ENCODE measurements at places on chromosomes 7 and 10.
A peak's percentile ranks its signal among the peaks of the same experiment; 100 is the strongest.

DNA sequence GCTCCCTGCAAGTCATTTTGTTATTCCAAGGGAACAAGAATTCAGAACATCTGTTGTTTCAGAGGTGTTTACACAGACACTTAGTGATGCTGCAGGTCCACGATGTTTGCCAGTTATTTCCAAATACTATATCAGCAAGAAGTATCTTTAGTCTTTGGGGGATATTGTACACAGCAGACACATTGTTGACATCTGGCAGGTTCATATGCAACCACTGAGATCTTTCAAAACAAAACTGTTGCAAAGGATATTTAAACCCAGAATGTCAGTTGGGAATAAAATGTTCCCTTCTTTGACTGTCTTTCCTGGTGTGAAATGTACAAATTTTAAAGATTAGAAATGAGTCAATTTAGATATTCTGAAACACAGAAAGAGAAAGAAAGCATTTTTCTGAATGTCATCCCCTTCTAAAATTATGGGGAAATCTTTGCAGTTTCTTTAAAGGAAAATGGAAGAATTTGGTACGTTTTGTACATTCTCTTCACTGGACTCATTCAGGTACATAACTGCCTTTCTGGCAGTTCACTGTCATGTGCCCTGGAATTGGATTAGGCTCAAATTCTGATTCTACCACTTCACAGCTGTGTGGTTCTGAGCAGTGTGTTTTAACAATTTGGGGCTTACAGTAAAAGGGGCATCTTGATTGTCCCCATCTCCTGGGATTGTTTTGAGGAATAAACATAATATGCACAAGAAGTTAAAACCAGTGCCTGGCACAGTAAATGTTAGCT is 40.3 kb upstream of the CELF2 start:
- DNase-seq = no peak

DNA sequence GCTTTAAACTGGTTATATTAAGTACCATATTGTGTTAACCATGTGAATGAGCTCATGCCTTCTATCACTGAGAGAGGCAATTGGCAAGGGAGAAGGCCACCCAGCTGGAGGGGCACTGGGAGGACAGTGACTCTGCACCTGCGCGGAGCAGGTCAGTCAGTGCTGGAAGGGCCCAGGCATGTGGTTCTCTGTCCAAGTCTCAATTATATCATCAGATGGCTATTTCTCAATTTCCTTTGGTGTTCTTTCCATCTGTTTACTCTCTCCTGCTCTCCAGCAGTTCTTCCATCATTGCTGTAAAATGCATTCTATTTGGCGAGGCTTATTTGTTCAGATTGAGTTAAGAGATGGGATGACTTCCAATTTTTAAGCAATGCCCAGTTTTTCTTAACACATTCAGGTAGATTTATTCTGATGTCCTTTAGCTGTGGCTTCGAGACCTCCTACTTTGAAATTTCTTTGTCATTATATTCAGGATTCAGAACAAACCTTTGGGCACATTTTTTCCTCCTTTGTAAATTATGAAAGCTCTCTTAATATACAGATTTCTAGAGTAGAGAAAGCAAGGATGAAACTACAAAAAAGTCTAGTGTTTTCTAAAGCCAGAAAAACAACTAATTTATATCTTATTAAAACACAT is 159.3 kb downstream of the BMPER start:
- DNase-seq = no peak

- DNase-seq = no peak
These were observed 214.4 kb upstream of the GPR26 start for GRCh38 chr10:123451618-123452245.

GRCh38 chr7:116497708-116498107 is 1.8 kb upstream of the CAV2 start:
- DNase-seq = no peak

- no peak for DNase-seq
These were observed 35.3 kb downstream of the SMURF1 start for GRCh38 chr7:99108613-99109012.

DNA sequence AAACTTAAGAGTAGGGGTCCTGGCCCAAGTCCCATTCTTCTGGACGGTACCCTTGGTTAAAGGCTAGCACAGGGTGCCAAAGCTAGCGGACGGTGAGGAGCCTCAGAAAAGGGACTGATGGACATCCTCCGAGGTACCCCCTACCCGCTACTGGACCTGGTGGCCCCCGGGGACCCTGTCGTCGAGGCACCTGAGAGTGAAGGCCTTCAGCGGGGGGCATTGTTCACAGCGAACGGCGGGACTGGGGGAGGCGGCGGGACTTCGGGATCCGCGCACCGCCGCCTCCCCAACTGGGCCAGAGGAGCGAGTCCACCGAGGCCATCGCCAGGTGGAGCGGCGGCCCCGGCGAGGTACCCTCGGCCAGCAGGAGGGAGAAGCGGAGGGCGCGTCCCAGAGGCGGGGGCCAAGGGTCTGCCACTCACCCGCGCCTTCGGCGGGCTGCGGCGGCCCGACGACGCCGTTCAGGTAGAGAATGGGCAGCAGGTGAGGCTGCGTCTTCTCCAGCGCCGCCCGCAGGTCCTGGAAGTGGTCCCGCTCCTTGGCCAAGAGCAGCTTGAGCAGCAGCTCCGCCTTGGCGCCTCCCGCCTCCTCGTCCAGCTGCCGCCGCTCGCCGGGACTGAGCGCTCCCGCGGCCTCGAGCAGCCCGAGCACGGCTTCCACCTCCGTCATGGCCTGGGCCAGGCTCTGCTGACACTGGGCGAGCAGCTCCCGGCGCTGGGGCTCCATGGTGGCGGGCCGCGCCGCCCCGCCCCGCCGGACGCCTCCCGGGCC is 575 bp downstream of the DLG5 start:
- no peak for DNase-seq

DNA sequence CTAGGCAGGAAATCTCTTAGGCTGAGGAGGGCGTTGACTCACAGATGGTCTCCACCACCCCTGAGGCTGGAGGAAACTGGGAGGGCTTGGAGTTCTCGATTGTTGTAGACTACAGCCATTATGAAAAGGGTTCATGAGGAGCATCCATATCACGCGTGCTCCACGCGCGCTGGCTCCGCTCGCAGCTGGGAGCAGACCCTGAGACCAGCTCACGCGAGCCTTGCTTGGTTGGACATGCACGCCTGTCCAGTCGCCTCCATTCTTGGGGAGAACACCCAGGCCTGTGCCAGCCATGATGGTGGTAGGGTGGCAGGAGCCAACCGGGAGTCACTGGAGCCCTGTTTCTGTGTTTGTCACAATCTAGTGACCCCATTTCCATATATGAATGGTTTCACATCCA is 139.1 kb downstream of the TCERG1L start:
- DNase-seq = no peak

DNA sequence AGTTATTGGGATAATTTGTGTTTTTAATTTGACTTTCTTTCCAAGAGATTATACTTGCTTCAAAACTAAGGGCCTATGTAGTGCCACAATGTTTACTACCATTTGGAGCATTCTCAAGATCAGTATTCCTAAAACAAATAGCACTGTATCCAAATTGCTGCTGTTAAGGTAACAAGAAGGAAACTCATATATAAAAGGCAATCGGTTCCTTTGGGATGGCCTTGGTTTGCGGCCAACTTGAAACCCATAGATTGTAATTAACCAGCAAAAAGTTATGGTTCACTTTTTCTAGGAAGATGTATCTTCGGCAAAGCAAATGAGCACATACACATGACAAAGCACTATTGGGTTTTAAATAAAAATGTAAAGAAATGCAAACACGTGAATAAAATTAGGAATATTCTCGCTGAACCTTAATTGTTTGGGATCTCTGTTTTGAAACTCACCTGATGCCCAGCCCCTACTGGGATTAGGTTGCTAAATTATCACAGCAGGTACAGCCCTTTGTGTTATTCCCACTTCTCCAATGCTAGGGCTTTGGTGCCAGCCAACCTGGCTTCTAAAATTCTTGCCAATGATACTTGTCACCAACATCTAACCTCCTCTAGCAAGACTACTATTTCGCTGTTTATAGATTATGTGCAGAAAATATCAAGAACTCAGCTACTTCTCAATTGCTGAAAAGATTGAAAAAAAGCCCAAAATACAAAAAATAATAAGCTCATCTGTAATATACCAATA is 16.0 kb downstream of the CDNF start:
- no peak for DNase-seq

GRCh38 chr7:90455163-90456030 is 14.0 kb upstream of the PTTG1IP2 start:
- DNase-seq = no peak

GRCh38 chr7:3588341-3588740 is 287.3 kb downstream of the SDK1 start:
- no peak for DNase-seq

- no peak for DNase-seq
These were observed 18.9 kb upstream of the SUV39H2 start for GRCh38 chr10:14859775-14860174.

- no peak for DNase-seq
These were observed 13.1 kb upstream of the SLC26A3 start for GRCh38 chr7:107816011-107816566.

GRCh38 chr7:21945454-21946221 is at the start of gene CDCA7L:
CDCA7L (minus strand) TSS chr7:21945899; CDS start chr7:21945804, 95 bp downstream.
- DNase-seq = peak; percentile 54

DNA sequence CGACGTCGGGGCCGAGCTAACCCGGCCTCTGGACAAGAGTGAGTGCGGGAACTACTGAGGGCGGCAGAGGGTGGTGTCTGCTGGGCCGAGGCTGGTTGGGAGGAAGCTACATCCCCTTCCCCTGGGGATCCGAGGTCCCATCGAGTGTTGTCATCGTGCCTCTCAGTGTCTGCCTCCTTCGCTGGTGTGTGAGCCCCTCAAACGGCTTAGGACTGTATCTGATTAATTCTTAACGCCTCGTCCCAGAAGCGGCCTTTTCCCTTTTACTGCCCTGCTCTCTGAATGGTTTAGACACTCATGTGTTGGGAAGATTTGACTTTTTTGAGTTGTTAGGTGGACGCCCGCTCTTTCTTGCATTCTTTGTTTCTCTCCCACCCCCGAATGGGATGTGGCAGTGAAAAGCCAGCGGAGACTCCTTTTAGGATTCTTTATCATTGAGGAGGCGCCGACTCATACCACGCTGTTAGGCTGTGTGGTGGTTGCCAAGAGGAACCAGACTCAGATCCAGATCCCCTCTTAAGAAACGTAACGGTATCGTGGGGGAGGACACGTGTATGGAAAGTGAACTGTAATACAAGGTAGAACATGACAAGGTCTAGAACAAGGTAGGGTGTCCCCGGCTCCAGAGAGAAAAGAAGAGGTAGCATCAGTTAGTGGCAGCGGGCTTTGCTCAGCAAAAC is 631 bp downstream of the SUPV3L1 start:
- peak; percentile 19 for DNase-seq

- DNase-seq = no peak
These were observed 186.0 kb upstream of the GDF10 start for GRCh38 chr10:47113907-47114500.

- no peak for DNase-seq
These were observed 228.0 kb downstream of the ELMO1 start for GRCh38 chr7:37220664-37221063.

DNA sequence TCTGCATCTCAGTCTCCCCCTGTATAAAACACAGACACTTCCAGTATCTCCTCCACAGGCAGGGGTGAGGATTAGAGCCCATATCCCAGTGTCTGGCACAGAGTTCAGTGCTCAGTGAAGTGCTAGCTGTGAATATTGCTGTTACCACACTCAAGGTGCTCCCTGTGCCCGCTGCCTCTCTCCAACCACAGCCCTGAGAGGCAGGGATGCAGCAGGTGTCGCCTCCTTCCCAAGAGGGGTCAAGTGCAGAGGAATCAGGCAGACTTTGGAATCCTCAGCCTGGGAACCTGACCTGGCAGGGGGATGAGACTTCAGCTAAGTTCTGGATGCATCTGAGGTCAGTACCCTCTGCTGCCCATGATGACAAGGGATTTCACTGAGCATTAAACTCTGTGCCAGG is 163.1 kb downstream of the GFRA1 start:
- DNase-seq = no peak

DNA sequence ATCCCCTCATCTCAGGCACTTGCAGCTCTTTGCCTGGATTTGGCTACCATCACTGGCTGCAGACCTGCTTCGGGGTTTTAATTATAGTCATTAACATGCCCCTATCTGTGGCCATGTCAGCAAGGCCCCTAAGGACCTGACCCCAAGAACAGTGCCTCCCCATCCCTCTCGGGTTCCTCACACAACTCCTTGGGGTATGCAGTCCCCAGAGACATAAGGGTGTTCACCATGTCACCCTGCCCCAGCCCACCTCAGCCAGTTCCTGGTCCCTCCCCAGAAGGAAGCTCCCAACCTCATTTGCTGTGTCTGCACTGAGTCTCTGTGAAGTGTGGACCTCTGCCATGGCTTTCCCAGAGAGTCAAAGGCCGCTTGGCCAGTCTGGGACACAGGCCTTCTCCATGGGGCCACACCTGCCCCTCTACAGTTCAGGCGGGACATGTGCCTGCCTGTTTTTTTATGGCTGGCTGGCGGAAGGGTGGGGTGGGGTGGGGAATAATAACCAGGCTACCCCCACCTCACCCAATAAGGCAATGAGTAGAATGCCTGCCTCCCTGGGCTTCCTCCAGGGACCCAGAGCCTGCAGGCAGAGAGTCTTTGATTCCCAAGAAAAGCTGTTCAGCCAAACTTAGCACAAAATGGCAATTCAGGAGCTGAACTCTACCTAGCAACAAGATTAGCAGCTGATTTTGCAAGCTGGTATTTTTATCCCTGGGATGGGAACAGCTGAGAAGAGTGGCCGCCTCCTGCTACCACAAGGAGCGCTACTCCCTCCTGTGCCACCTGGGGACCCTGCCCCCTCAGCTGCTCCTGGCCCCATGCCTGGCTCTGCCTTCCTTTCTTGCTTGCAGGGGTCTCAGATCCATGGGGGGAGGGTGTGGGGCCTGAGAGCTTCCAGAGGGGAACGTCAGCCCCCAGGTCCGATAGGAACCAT is 23.7 kb upstream of the CAMK2B start:
- DNase-seq = no peak

GRCh38 chr10:28285816-28286215 is 17.0 kb downstream of the MPP7 start:
- no peak for DNase-seq

DNA sequence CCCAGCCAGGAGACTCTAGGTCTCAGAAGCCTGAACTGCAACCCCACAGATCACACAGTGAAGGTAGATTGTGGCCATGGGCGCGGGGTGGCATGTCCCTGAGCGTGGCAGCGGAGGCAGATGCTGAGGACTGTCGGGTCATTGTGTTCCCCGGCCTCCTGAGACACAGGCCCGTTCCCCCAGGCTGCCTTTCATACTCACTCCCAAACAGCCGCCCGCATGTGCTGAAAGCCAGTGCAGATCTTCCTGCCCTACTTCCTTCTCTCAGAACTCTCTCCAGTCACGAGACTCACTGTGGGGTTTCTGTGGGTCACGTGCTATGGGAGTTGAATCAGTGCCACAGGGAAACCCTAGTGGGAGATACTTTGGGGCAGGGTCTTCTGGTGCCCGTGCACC is 48.0 kb downstream of the ZNF467 start:
- DNase-seq = no peak

DNA sequence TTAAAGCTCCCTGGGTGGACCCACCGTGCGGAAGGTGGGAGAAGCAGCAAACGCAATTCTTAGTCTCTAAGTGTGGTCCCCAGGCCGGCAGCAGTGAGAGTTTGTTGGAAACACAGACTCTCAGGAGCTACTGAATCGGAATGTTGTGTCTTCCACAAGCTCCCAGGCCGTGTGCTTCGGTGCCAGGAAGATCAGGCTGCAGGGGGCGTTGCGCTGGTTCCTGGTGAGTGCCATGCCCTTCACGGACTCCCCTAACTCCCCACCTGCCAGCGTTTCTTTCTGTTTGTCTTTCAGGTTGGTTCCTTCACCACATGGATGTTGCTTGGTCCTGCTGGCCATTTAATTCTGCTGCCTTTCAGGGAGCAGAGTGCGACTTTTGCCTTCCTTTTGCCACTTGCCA is 91.2 kb upstream of the PITRM1 start:
- no peak for DNase-seq

All from CD8-positive, alpha-beta memory T cell (primary cell).